Smooth muscle cell of the umbilical artery (primary cell): ENCODE measurements at places on chromosomes 13 and 19. TPM values are rescaled to one million over a fixed set of nuclear protein-coding genes. Genes with fewer than 3 reads are reported as not detected.

The ZNF473 gene
- 5.8 and 6.5 TPM in 2 replicates for total RNA-seq

The CRTC1 gene
- 3.6 TPM in 2 replicates for total RNA-seq

The ANKRD27 gene
- 28.5 and 41.5 TPM in 2 replicates for total RNA-seq

The GFY gene
- total RNA-seq: not detected in 2 replicates

The ADGRL1 gene
- total RNA-seq: 1.5 and 5.0 TPM in 2 replicates

The ZNF571 gene
- 3.2 and 4.2 TPM in 2 replicates for total RNA-seq

The ATP4A gene
- total RNA-seq: not detected in 2 replicates
